ENCODE measurements at places on chromosomes 7 and 10.

DNA sequence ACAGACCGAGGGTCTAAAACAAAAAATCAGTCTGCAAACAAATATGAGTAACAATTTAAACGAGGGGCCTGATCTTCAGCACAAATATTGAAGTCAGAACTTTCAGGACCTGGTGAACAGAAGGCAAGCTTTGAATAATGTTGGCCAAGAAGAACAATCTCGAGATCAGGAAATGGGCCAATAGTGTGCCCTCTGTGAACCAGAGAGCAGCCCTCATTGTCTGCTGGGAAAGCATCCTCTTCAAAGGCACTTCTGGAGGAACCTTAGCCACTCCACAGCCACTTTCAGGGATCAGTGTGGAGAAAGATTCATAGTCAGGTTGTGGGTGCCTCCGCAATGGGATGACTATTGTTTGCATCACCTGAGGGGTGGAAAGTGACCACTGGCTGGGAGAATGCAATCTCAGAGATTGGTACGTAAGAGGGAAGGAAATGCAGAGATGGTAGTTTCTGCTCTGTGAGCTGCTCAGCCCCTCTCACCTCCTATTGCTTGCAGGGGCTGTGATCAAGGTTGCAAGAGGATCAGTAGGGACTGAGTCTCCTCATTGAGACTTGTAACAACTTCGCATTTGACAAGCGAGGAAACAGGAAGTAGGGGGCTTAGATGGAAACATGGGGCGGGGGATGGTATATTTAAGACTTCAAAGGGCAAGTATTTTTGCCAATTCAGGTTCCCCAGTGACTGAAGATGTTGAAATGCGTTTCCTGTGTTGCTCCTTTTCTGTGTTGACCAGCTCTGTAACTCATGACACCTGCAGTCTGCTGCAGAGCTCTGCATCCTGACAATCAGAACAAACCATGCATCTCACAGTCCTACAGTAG lies 28.4 kb upstream of the IFRD1 start:
- no peak for DNase-seq

DNA sequence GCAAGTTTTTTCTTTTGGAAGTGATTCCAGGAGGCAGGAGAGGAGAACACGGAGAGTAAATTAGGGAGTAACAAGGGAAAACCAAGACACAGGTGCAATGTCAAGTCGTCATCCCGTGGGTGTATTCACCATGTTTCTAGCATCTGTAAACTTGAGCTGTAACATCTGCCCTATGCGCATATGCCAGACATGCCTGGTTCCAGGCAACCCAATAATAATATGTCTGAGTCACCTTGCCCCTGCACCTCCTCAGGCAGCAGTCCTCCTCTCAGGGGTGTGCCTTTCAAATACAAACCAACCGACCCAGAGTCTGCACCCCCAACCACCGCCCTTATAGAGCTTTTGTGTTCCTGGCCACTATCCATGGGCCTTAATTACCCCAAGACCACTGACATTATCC lies 107.0 kb upstream of the PDE1C start:
- DNase-seq, result no peak

DNA sequence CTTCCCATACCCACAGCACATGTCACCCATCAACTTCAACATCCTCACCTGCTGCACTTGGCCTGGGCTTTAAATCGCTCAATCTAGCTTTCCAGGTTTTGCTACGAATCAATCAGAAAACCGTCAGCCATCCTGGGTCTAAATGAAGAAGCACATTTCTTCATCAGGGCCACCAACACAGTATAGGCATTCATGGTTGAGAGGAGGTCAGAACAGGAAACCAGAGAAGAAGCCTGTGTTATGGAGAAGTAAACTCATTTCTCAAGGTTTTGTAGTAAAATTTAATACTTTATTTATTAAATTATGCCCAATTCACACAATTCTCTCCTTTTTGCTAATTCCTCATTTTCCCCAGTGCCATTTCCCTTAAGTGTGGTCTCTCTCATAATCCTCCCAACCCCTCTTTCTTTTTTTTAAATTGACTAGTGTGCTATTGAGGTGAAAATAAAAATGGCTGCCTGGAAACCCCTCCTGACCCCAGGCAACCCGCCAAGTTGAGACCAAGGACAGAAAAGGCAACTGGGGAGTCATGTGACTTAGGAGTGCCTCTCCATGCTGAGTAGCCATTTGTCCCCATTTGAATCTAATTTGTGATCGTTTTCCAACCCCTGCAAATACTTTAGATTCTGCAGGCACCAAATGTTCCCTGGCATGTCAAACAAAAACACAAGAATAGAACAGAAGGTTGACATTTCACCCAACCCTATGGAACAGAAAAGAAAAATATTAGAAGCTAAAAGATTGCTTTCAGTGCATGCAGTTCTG lies 181.1 kb upstream of the NAMPT start:
- DNase-seq, result no peak

DNA sequence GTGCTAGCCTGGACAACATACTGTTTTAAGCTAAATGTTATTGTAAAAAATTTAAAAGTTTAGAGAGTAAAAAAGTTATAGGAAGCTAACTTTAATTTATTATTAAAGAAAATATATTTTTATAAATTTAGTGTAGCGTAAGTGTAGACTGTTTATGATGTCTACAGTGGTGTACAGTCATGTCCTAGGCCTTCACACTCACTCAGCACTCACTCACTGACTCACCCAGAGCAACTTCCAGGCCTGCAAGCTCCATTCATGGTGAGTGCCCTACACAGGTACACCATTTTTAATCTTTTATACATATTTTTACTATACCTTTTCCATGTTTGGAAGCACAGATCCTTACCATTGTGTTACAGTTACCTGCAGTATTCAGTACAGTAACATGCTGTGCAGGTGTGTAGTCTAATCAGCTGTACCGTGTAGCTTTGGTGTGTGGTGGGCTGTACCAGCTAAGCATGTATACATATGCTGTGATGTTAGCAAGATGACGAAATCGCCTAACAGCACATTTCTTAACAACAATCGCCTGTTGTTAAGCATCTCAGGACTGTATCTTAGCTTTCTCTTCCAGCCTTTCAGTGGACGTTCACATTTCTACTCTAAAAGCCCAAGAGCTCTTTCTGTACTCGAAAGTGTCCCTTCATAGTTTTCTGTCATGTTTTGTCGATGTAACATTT lies 12.5 kb downstream of the RNF32 start:
- no peak for DNase-seq

- DNase-seq, result no peak
Observed at GRCh38 chr10:95229724-95230627, 35.9 kb downstream of the ACSM6 start.

DNA sequence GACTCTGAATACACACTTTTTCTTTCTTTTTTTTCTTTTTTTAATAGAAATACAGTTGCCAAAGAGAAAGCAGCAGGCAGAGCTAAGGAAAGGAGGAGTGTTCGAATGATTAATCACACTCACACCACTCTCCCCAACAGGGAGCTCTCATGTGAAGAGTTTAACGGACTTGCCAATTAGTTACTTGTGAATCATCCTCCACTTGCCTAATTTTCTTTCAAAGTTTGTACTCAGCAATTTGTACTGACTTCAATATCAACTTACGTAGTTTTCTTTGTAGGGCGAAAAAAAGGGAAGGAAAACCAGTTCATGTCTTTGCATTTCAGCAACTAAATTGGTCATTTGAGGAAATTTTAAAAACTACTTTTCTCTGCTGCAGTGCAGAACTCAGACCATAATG lies 109.2 kb downstream of the PIP4K2A start:
- DNase-seq, result no peak

DNA sequence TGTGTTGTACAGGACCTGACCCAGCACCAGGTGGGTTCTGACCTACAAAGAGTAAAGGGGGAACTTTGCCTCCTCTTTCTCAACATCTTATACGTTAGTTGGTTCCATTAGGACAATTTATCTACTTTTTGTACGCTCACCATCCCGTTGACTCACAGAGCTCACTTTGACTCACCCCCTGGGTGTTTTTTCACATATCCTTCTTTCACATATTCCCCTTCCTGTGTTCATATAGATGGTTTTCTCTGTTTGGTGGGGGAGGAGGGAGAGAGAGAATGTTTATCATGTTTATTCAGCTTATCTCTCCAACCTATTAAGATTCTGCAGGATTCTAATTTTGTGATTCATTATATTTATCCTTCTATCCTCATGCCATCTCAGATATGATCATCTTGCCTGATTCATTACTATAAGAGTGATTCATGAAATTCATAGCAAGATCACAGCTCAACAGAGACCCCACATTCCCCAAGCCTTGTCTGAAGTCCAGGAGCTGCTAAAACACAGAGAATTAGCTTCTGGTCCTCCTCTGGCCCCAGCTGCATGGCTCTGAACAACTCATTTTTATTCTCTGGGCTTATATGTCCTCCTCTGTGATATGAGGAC lies 37.2 kb downstream of the PRSS2 start:
- no peak for DNase-seq

DNA sequence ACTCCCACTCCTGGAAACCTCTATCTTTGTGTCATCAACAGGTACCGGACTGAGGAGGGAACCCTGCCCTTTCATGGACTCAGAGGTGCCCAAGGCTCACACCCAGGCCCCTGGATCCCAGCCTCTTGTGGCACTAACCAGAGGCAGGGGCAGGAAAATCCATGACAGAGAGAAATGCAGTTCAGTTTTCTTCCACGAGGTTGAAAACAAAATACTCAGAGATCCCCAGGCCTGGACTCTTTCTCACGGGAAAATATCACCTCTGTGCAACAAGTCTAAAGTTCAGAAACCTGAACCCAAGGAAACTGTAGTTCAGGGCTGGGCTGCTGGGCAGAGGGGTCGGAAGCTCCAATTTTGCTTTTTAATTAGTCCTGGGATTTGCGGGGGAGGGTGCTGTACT lies 21.4 kb upstream of the OPN4 start:
- DNase-seq, result no peak

DNA sequence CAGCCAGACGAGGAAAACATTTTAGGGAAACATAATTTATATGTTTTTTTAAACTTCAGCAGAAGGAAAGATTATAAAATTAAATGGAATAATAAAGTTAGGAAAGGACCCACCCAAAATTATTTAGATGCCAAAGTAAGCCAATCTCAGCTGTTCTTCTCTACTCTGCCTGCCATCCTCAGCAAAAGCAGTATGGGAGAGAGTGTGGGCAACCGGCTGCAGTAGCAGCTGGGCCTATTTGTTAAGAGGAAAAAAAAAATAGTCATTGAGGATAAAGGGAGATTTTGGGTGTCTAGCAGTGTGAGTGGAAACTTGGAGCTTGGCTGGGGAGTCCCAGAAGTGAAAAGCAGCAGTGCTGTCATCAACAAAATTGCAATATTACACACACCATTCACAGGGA lies 15.4 kb downstream of the SEMA3E start:
- DNase-seq, result no peak

DNA sequence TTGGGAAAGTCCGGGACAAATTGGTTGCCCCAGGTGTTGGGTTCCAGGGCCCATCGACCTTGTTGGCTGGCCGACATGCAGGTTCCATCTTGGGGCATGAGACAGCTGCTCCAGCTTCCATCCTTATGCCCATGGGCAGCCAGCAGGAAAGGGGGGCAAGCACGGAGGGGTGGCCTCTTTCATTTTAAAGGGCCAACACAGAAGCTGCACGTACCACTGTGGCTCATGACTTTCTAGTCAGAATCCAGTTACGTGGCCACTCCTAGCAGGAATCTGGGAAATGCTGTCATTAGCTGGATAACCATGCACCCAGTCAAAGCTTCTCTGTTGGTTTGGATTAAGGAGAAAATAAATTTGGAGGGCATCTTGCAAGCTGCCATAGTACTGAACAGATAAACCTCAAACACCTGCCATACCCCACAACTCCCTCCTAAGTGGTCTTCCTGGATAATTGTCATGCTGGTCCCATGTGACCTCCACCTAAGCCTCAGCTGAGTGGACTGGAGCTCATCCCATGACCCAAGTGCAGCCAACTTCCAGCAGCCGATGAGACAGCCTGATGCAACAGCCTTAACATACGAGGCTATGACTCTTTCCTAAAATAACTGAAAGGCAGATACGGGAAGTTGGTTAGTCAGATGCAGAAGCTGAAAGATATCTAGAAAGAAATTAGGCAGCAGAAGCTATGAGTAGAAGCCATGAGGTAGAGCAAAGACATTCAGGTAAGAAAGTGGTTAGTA lies 21.4 kb upstream of the GSDME start:
- no peak for DNase-seq

- DNase-seq, result no peak
Observed at GRCh38 chr10:6583447-6583846, 3.4 kb upstream of the PRKCQ start.

GRCh38 chr10:69846293-69846921 lies 44.7 kb downstream of the COL13A1 start:
- DNase-seq, result no peak

- DNase-seq, result no peak
Observed at GRCh38 chr7:17315974-17316373, 17.5 kb downstream of the AHR start.

DNA sequence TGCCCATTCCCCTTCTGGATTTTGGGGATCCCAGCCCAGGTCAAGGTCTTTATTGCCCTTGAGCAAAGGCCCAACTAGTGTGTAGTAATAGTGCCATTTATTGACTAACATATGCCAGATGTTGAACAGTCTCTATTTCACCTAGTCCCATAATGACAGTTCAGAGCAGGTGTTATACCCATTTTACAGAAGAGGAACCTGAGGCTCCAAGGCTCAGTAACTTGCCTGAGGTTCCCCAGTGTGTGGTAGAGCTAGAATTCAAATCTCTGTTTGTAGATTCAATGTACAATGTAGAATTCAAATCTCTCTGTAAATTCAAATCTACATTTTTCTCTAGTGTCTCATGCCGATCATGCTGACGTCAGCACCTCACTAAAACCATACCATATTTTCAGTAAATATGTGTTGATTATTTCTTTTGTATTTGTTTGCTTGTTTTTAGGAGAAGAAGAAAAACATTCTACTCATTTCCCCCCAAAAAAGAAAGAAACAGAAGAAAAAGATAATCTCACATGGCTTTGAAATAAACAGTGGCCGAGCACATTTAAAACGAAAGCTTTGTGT lies 329.7 kb downstream of the PRPF18 start:
- DNase-seq, result no peak

DNA sequence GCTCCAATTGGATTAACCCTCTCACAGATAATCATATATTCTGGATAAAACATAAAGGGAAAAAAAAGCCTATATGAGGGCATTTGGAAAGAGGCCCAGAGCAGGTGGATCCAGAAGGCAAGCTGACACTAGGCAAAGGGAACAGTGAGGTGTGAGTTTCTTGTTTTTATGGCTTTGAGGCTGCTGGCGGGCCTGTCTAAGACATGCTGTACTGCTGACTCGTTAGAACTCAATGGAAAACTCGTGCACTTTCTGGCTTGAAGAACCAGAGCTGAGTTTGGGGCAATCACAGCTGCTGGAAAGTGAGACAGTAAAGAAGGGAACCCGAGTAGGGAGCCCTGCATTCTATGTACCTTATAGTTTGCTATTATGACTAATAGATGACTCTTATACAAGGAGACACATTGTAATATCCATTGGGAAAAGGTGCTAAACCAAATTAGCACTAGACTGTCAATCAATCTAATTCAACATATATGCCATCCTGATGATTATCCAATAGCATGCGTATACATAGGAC lies 637.1 kb downstream of the GATA3 start:
- DNase-seq, result no peak

- DNase-seq, result no peak
Observed at GRCh38 chr10:16518822-16519221, 2.9 kb downstream of the C1QL3 start.

Measured in GM18507 (cell line).